RWPE2 (cell line): ENCODE measurements at places on chromosomes 2 and 18.

GRCh38 chr2:74384051-74384450 lies 3.9 kb upstream of the DCTN1 start:
- no peak for DNase-seq

- DNase-seq = no peak
Measured at GRCh38 chr2:152624805-152625204, 92.5 kb downstream of the PRPF40A start.

DNA sequence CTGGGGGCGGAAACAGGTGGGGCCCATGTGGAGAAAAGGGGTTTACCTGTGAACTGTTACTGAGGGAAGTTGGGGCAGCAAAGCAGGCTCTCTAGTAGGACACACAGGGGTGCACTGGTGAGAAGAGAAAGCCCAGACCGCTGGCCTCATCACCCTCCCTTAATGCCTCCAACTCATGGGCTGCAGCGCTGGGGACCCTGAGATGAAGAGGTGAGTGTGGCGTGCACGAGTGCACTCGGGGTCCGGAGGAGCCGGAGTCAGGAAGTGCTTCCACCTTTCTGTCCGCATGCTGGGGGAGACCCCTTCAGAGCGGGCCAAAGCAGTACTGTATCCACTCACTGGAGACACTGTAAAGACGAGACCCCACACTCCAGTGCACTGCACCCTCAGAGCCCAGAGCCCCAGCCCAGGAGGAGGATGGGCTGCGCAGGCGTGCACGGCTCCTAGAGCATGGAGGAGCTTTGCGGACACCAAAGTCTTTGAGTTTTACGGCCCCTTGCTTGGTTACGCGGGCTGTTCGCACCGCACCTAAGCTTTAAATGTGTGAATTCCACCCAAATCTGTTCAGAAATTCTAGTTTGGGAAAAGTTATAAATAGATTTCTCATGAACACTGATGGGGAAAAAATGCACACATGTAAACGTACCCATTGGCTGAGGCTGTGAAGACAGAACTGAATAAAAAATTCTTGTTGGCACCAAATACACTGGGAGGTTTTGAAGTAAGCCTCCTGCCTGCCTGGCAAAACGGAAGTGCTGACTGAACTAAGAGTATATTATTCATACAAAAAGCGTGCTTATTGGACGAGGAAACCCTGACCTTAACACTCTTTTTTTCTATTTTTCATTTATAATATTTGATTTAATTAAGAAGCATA lies 45.4 kb upstream of the PPP4R1 start:
- no peak for DNase-seq

- no peak for DNase-seq
Measured at GRCh38 chr18:25192065-25192464, 159.9 kb downstream of the ZNF521 start.

- no peak for DNase-seq
Measured at GRCh38 chr2:8232871-8233270, 449.0 kb upstream of the ID2 start.

DNA sequence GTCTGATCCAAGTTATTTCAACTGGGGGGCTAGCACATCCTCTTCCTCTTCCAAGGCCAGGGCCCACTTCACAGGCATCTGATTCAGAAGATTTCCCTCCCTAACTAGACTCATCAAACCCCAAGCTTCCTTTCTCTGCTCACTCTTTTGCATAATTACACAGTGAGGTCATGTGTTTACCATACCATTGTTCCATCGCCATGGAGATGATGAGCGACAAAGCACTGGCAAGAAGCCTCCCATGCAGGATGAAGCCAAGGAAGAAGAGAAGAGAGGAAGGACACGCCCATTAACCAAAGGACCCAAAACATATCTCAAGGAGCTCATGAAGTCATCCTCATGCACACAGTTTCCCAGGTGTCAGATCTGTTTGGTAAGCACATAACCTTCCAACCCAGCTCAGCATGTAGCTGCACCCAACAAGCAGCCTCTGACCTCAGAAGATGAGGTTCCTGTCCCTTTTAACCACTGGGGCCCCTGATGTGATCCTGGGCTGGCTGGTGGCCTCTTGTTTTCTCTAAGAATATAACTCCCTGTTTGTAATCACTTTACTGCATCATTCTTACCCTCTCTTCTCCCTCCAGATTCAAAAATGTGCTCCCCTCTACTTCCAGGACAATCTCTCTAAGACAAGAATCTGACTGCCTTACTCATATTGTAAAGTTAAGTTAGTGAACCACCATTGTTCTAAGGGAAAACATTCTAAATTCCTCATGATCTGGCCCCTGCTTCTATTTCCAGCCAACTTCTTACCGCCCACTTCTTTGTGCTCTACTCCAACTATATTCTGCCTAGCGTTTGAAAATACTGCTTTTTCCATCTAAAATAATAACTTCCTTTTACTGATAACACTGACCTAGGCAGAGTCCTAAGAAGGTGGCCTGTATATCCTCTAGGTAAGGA lies 190.1 kb downstream of the TTC32 start:
- DNase-seq = no peak

DNA sequence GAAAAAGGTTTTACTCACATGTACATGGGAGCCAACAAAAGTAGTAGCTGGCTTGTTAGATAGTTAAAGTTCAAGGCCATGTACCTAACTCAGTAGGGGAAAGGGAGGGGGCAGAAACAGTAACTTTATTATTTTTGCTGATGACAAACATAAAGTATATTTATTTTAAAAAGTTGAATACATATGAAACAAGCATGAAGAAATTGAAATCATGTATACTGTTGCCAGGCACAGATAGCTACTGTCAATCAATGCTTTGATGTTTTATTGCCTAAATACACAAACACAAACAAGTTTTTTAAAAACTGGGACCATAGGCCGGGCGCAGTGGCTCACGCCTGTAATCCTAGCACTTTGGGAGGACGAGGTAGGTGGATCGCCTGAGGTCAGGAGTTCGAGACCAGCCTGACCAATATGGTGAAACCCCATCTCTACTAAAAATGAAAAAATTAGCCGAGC lies 7.6 kb upstream of the PSD4 start:
- DNase-seq = no peak

DNA sequence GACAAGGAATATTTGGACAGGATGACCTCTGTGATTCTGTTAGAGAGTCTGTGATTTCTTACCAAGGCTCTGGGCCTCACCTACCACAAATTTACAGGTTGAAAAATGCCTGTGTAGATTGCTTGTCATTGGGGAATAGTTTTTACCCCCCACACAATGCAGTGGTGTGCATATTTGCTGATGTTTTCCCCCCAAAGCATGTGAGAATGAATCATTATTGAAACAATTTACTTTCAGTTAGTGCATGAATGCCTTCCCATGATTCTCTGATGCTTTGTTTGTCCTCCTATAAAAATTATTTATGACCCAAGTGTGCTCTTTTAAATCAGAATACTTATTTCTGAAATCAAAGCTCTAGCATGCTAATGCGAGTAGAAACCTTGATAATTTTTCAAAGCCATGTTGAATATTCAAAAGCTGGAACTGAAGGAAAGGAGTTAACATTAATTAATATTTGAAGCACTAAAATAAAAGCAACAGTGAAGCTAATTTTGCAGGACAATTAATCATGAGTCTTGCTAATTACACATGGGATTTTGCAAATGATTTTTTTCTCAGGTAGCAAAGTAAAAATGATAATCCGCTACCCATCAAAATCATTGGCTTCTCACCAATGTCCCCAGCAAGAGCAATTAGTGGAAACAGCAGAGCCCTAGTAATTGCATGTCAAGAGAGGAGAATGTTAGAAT lies 361.2 kb upstream of the HNRNPA3 start:
- no peak for DNase-seq

- DNase-seq = no peak
Measured at GRCh38 chr2:17122887-17123501, 395.2 kb downstream of the RAD51AP2 start.

GRCh38 chr2:224122542-224122941 lies 83.5 kb upstream of the SERPINE2 start:
- DNase-seq = no peak

GRCh38 chr2:239602290-239603282 lies 201.8 kb upstream of the HDAC4 start:
- peak; percentile 43 for DNase-seq

- DNase-seq = peak; percentile 83
Measured at GRCh38 chr2:179460181-179460929, 195.7 kb upstream of the SESTD1 start.

DNA sequence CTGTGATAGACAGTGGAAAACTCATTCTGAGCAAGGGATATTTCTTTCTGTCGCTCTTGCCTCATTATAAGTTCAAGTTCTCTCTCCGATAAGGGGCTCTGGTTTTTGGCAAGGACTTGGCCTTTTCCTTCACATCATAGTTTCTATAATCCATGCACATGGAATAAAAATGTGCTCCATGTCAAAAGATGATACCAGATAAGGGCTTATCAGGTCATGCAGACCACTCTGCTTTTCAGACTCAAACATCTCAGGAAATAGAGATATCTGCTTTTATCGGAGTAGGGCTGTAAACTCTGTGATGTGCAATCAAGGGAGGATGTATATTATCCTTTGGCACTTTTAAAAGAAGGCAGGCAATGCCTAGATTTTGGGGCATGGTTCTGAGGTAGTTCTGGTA lies 45.0 kb upstream of the DARS1 start:
- no peak for DNase-seq

DNA sequence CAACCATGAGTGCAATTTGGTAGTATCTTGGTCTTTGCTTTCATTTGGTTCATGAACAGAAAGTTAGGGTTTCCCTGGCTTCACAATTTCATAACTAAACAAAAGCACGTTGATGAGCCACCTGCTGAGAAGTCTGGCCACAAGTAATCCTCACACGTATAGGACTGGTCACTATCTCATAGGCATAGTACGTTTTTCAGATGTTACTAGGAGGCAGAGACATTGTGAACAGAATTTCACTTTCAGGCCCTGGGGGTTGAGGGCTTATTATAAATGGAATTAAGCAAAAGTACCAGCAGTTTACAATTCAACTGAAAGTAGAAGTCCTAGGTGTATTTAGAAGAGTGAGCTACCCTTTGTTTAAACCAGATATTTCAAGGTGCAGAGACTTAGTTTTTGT lies 277.1 kb downstream of the ALPK2 start:
- DNase-seq = no peak

GRCh38 chr2:196274387-196274809 lies 103.0 kb upstream of the STK17B start:
- DNase-seq = no peak
